ENCODE measurements at places on chromosomes 5 and 9. TPM values are rescaled to one million over a fixed set of nuclear protein-coding genes. Genes with fewer than 3 reads are reported as not detected.
A peak's percentile ranks its signal among the peaks of the same experiment; 100 is the strongest.

The CCDC183 gene
- 0.64 TPM for total RNA-seq

The TMEM174 gene
- total RNA-seq = not detected

The ACTBL2 gene
- 1.2 TPM for total RNA-seq

The POU5F2 gene
- total RNA-seq = 4.2 TPM

The WNT8A gene
- total RNA-seq = not detected

The FAM120A gene
- 103 TPM for total RNA-seq

The DPH7 gene
- 45.1 TPM for total RNA-seq

DNA sequence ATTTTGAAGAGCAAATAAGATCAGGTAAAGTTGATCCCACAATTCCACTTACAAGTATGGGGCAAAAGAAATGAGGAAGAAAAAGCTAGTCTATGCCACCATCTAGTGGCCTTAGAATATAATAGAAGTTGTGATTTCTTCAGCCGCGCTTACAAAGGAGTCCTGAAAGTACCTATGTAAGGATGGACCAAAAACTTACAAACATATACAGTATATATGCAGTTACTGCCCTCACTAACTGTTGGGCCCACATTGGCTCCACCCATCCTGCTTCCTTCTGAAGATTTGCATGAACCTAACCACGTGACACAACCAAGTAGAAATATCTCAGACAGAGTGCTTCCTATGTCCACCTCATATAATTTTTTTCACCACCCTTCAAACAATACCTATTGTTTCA, 11.7 kb upstream of the OR13D1 start:
- H3K27me3 ChIP-seq = no peaks in the 10 kb centered on the region
- DNase-seq = no peak

DNA sequence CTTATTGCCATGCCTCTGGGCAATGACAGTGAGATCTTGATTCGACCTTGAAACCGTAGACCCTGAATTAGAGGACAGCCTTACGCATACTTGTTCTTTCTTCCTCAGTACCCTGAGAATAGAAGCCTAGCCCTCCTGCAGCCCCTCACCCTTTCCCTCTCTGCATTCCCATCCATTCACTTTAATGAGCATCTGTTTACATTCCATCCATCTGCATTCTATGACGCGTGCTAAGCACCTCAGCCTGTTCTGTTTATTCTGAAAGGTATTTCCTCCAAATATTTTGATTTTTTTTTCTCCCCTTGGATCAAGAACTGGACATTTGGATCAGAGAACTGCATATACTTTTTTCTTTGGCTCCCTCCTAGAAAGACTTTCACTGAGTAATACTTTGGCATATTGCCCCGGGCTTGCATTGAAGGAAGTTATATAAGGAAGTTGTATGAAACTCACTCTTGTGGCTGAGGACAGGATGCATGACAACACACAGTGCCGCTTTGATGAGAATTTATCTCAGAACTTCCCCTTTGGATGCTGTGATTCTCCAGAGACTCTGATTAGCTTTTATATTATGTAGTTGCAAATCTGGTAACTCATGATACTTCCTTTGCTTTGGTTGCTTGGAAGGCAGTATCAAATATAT, 15.7 kb downstream of the TMEM8B start:
- no peak overlapping the region for H3K4me3 ChIP-seq
- no peaks in the 10 kb centered on the region for H3K27me3 ChIP-seq
- H3K27ac ChIP-seq = peak overlapping the region; percentile 68
- H3K36me3 ChIP-seq = no peaks in the 10 kb centered on the region
- H3K4me1 ChIP-seq = peaks cover 5% of the 10 kb centered on the region

DNA sequence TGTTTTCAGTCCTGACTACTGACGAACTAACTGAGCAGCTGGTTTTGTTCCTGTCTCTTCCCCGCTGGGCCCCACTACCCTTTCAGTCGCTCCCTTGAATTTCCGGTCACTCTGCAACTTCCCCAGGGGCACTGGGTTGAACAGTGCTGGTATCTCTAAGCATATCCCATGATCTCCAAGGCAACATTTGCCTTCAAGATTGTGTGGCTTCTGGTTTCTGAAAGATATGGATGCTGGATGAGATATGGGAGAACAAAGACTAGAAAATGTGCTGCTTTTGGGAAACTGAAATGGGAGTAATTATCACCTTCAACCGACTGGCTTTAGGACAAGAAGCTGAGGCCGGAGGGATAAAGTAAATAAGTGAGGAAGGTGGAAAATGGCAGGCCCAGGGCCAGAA, 258.2 kb upstream of the PIK3R1 start:
- H3K27ac ChIP-seq = no peak overlapping the region
- H3K36me3 ChIP-seq = no peaks in the 10 kb centered on the region
- H3K4me3 ChIP-seq = no peak overlapping the region
- no peak for DNase-seq

GRCh38 chr5:73938280-73938937, 312.4 kb downstream of the ARHGEF28 start:
- H3K27me3 ChIP-seq = no peaks in the 10 kb centered on the region
- peak; percentile 67 for DNase-seq
- H3K4me3 ChIP-seq = peak overlapping the region; percentile 21
- H3K27ac ChIP-seq = peak overlapping the region; percentile 92
- H3K36me3 ChIP-seq = no peaks in the 10 kb centered on the region
- no peaks in the 10 kb centered on the region for H3K4me1 ChIP-seq

GRCh38 chr5:140003519-140003918, 39.6 kb downstream of the NRG2 start:
- no peak overlapping the region for H3K27ac ChIP-seq
- H3K27me3 ChIP-seq = no peaks in the 10 kb centered on the region
- DNase-seq = no peak
- no peaks in the 10 kb centered on the region for H3K36me3 ChIP-seq
- H3K4me3 ChIP-seq = no peak overlapping the region

DNA sequence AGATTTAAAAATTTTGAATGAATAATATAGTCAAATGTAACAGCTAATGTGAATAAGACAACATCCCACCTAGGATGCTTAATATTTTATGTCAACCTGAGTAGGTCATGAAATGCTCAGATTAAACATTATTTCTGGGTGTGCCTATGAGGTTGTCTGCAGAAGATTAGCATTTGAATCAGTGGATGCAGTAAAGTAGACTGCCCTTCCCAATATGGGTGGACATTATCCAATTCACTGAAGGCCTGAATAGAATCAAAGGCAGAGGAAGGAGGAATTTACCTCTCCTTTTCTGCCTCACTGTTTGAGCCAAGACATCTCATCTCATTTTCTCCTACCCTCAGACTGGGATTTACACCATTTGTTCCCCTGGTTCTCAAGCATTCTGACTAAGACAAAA, 1582.3 kb downstream of the EFNA5 start:
- no peaks in the 10 kb centered on the region for H3K27me3 ChIP-seq
- H3K4me1 ChIP-seq = no peaks in the 10 kb centered on the region
- no peak overlapping the region for H3K4me3 ChIP-seq
- no peaks in the 10 kb centered on the region for H3K36me3 ChIP-seq

DNA sequence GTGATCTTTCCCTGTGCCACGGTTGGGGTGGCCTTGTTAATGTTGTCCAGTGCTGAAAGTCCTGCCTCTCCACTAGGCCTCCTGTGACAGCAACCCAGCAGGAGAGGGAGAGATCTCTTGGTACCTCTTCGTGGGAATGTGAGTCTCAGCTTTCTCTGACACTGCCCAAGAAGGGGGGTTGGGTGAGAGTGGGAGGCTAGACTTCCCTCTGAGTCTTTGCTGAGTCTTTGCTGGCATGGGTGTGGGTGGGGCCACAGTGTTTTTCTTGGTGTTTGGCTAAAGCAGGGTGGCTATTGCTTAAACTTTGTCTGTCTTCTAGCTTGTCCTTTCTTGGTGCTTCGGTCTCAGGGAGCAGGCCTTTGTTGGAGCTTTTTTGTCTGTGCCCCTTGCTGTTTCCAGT, 145.6 kb downstream of the GNA14 start:
- no peak for DNase-seq
- no peak overlapping the region for H3K27ac ChIP-seq
- no peaks in the 10 kb centered on the region for H3K27me3 ChIP-seq
- no peaks in the 10 kb centered on the region for H3K4me1 ChIP-seq
- H3K36me3 ChIP-seq = no peaks in the 10 kb centered on the region
- H3K4me3 ChIP-seq = no peak overlapping the region

DNA sequence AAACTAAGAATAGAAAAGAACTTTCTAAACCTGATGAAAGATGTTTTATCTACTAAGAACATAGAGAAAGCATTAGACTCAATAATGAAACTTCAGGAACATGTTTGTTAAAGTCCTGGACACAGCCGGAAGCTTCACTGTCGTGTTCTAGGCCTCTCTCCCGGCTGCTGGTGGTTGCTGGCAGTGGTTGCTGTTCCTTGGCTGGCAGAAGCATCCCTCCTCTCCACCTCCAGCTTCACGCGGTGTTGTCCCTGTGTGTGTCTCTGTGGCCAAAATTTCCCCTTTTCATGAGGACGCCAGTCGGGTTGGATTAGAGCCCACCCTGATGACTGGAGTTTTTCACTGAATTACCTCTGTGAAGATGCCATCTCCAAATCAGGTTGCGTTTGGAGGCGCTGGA, 6.5 kb upstream of the MED10 start:
- H3K27ac ChIP-seq = no peak overlapping the region
- no peaks in the 10 kb centered on the region for H3K4me1 ChIP-seq
- H3K27me3 ChIP-seq = no peaks in the 10 kb centered on the region
- H3K4me3 ChIP-seq = no peak overlapping the region
- no peaks in the 10 kb centered on the region for H3K36me3 ChIP-seq

DNA sequence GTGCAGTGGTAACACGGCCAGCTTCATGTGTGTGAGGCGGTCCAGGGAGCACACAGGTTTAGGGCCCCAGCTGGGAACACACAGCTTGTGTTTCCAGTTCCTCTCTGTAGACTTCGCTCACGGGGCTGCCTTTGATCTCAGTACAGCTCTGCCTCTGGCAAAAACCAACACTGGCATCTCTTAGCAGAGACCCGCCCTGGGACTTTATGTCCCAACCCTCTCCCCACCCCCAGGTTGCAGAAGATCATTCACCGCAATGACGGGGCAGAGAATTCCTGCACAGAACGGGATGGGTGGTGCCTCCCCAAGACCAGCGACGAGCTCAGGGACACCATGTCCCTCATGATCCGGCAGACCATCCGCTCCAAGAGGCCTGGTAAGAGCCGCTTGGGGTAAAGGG, 5.2 kb upstream of the CEL start:
- no peaks in the 10 kb centered on the region for H3K4me1 ChIP-seq
- no peak overlapping the region for H3K4me3 ChIP-seq
- no peak for DNase-seq
- no peak overlapping the region for H3K27ac ChIP-seq
- no peaks in the 10 kb centered on the region for H3K27me3 ChIP-seq

DNA sequence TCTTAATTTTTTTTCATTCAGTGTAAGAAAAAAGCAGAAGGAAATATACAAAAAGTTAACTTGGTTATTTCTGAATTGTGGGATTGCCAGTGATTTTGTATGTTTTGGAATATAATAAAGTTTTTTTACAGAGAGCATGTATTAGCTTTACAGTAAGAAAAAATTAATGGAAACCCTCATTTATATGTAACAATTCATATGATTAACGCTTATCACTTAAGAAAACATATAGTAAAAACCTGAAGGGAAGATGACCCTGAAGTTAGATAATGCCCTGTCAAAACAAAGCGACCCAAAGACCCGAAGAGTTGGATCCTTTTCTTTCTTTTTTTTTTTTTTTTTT, 52.4 kb downstream of the EHMT1 start:
- no peaks in the 10 kb centered on the region for H3K36me3 ChIP-seq
- peaks cover 10% of the 10 kb centered on the region for H3K4me1 ChIP-seq
- DNase-seq = no peak
- no peak overlapping the region for H3K27ac ChIP-seq
- H3K27me3 ChIP-seq = no peaks in the 10 kb centered on the region

- peak overlapping the region; percentile 41 for H3K4me3 ChIP-seq
- DNase-seq = no peak
- peaks cover 9% of the 10 kb centered on the region for H3K4me1 ChIP-seq
- no peaks in the 10 kb centered on the region for H3K36me3 ChIP-seq
- no peaks in the 10 kb centered on the region for H3K27me3 ChIP-seq
- peak overlapping the region; percentile 77 for H3K27ac ChIP-seq
Measured at GRCh38 chr9:129567842-129568559, 52.9 kb downstream of the C9orf50 start.

DNA sequence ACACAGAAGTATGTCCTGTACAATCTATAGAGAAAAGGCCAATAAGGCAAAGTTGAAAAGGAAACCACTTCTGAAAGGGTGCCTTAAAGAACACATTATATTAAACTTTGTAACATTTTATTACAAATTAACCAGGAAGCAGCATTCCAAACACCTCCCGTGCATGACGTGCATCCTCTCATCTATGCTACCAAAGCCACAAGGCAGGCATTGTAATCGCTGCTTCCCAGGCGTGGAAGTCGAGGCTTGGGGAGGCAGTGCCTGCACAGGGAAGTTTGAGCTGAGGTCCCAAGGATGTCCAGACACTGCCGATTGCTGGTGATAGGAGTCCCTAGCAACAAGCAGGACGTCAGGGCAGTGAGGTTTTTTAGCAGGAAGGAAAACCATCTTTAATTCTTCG, 44.3 kb upstream of the BARHL1 start:
- no peak for DNase-seq
- no peaks in the 10 kb centered on the region for H3K36me3 ChIP-seq
- no peak overlapping the region for H3K27ac ChIP-seq
- no peak overlapping the region for H3K4me3 ChIP-seq
- no peaks in the 10 kb centered on the region for H3K27me3 ChIP-seq
- H3K4me1 ChIP-seq = no peaks in the 10 kb centered on the region

DNA sequence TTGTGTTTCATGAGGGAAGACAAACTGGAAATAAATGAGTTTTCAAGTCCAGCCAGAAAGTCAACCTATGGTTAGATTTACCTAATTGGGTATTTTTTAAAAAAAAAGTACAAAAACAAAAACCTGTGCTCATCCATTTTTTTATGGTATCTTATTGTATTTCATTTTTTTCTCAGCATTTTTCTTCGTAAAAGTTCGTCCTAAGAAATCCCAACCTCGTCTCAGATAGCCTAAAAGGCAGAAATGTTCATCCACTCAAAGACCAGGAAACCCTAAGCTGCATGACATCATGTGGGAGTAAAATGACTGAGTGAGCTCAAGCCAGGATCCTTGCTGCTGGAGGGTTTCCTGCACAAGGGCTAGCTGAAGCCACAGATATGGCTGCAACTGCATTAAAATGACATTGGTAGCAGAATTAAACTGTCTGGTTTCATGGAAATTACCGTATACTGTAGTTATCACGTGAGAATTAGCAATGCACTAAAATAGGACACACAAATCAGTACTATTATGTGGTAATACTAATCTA, 70.4 kb downstream of the NFIB start:
- DNase-seq = no peak
- H3K4me1 ChIP-seq = no peaks in the 10 kb centered on the region
- H3K27me3 ChIP-seq = no peaks in the 10 kb centered on the region
- no peak overlapping the region for H3K27ac ChIP-seq
- no peak overlapping the region for H3K4me3 ChIP-seq
